ENCODE measurements at places on chromosomes 1 and 21.

DNA sequence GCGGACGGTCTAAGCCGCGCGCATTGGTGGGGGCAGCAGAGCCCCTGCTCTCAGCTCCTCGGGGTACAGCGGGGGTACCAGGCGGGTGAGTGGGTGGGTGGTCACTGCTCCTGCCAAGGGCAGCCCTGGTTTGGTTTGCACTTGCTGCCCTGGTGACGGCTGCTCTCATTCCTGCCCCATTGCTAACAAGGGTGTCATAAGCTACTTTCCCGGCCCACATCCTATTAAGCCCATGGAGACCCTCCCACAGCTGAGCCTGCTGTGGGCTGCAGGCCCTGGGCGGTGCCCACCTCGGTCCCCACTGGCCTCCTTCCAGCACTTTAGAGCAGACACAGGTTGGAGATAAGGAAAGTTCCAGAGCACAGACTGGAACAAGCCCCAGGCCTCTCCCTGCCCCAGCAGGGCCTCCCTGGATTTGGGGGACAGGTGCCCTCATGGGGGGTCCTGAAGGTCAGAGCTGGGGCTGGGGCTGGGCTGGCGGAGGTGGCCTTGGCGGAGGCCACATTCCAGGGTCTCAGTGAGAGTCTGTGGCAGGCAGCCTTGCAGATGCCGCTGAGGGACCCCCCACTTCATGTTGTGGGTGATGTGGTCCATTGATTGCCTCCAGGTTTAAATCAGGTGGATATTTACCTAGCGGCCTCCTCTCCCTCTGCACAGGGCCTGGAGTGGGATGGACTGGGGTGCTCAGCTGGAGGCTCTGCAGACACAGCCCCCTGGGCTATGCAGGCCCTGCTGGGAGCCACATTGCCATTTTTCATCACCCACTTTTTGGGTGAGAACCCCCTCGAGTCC is 27.0 kb downstream of the COL18A1 start:
- no peak for DNase-seq

- DNase-seq, result no peak
Observed at GRCh38 chr1:115090540-115090939, 1.2 kb upstream of the TSPAN2 start.

DNA sequence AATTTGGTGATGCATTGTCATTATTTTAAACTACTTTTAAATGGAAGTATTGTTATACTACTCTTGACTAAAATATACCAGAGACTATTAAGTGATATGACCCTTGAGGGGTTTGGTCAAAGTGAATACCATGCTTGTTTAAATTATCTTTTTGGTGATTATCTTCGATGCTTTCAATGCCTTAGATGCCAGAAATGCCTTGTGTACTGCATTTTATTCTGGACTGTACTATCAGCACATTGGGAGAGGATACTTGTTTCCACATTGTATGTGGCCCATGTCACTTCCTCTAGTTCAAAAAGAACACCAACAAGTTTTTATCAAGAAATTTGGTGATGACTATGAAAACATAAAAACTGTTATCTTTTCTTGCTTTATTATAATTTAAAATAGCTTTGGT is 16.3 kb downstream of the MAP3K7CL start:
- no peak for DNase-seq

DNA sequence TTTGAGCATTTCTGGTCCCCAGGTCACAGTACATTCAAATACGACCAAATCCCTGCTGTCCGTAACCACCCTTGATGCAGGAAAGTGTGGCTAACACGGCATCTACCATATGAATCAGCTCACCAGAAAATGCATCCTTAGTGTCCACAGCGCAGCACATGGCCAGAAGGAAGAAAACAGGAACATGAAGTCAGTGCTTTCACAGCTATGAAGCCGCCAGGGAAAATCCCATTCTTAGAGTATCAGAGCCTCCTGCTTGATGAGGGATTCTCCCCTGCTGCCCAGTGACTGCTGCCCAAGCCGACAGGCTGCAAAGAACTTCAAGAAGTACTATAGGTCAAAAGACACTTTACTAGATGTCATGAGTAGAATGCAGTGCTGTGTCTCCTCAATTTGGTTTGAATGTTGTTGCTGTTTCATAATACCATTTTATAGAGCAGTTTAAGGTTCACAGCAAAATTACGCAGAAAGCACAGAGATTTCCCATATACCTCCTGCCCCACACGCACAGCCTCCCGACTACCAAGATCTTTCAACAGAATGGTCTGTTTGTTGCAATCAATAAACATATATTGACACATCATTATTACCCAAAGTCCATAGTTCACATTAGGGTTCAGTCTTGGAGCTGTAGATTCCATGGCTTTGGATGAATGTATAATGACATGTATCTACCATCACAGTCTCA is 14.5 kb downstream of the TIAM1 start:
- DNase-seq, result no peak

DNA sequence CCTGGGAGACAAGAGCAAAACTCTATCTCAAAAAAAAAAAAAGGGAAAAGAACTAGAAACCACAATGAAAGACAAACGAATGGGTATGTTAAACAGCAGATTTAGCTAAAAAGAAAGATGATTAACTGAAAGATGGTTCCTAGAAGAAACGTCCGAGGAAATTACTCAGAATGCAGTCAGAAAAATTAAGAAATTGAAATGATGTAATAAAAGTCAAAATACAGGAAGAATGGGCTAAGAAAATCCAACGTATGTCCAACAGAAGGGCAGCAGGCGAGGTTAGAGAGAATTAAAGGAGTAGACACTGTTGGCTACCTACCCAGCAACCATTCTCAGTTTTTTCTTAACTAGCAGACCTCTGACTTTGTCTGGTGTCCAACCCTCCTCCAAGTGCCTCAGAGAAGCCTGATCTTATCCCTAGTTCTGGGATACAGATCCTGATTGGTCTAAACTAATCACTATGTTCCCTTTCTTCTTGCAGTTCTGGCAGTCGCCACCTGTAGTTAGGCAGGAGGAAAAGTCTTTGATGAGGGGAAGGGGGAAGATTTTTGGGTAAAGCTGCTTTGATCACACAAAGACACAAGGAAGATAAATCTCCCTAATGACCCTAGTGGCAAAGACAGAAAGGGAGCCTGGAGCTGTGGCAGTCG is 25.7 kb downstream of the GPR161 start:
- no peak for DNase-seq

DNA sequence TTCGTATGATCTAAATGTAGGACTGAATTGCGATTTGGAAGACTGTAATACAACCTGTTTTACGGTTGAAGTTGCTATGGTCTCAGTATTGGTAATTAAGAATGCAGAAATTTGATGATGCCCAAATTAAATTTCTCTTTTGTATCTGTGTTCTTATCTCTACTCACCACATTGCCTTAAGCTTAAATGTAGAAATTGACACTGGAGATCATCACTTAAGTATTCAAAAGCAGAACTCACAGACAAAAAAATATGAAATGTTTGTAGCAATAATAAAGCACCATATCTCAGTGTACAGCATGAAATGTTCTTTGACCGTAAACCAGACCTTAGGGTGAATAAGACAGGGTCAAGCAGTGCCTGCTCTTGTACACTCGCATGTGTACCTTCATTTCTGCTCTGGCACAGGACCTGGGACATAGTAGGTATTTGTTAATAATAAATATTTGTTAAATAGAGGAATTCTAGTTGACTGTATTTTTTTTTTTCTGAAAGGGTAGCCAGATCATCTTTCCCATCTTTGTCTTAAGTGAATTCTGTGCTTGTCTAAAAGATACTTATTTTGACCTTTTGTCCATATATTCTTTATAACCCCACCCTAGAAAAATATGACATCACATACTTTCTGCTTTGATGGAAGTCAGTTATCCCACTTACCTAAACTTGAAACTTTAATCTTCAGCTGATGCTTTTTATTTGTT is 1.5 kb downstream of the CDC7 start:
- DNase-seq, result no peak

DNA sequence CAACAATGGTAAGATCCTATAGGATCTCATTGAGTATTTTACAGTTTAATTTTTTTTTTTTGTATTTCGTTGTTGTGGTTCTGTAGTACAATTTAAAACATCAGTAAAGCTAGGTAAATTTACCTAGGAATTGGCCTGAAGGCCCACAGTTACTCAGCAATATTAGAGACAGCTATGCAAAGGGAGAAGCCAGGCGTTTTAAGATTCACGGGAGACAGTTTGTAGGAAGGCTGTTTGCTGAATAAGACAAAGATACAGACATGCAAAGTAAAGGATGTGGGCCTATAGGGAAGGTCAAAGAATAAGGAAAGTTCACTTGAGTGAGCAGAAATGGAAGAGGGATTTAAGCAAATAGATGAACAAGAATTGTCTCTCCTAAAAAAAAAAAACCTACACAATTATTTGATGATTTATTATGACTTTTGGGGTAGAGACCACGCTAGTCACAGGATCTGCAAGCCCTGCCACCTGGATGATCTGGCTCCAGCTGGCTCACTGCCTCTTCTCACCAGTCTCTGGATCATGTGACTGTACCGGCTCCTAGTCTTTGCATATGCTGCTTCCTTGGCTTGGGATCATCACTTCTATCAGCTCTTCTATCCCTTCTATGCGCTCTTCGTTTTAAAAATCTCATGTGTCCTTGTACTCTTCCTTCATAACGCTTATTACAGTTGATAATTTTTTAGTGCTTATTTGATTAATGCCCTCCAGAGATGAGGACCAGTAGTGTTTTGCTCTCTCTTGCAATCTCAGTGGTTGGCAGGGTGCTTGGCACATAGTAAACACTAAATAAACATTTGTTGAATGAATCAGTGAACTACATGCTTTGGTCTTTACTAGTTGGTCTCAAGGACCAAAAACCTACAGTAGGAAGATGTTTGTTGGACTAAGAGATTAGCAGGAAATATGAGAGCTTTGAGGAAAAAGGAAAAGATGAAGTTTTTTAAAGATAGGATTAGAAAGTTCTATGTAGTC is 14.1 kb downstream of the DYRK1A start:
- DNase-seq, result no peak

DNA sequence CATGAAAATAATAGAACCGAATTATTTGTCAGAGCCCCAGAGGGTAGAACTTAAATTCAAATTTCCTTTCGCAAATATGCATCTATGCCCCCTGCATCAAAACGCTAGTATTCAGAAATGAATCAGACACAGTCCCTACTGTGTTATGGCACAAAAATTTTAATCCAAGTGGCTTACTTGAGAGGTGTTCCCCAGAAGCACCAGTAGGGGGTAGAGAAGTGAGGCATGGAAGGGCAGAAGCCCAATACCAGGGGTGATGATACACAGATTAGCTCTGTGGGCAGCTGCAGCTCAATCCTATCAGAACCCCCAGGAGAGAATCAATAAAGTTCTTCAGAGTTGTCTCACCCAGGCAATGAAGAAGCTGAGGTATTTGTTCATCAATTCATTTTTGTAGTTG is 342.2 kb downstream of the OMA1 start:
- DNase-seq, result no peak

GRCh38 chr1:47575855-47576757 is 138.3 kb downstream of the FOXD2 start:
- DNase-seq, result peak; percentile 42

- DNase-seq, result peak; percentile 24
Observed at GRCh38 chr1:18100491-18101063, 7.0 kb upstream of the IGSF21 start.

DNA sequence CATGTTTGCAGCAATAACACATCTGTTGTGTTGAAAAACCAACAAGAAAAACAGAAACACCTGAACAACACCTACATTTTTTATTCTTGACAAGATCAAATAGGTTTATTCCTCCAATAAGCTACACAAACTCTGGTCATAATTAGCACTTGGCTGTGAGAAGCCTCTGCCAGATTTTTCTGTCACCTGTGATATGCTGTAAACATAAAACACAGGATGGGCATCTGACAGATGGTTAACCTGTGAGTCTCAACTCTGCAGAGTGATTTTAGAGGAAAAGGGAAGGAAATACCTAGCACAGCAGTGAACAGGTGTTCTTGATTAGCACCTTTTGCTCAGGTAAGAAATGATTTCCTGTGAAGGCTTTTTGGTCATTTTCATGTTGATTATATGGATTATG is 175.4 kb upstream of the COA6 start:
- DNase-seq, result no peak

GRCh38 chr1:113040041-113040440 is 33.0 kb upstream of the LRIG2 start:
- DNase-seq, result no peak

DNA sequence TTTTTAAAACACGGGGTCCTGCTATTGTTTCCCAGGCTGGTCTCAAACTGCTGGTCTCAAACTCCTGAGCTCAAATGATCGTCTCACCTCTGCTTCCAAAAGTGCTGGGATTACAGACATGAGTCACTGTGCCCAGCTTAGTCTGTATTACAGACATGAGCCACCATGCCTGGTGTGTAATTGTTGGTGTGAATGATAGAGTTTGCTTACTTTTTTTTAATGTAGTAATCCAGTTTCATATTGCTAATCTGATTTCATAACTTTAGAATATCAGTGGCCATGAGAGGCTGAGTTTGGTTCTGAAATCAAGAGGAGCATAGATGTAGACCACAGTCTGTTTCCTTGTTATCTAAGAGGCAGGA is 3.4 kb downstream of the EPB41 start:
- DNase-seq, result no peak

GRCh38 chr1:211625040-211625439 is 46.1 kb upstream of the SLC30A1 start:
- DNase-seq, result no peak

DNA sequence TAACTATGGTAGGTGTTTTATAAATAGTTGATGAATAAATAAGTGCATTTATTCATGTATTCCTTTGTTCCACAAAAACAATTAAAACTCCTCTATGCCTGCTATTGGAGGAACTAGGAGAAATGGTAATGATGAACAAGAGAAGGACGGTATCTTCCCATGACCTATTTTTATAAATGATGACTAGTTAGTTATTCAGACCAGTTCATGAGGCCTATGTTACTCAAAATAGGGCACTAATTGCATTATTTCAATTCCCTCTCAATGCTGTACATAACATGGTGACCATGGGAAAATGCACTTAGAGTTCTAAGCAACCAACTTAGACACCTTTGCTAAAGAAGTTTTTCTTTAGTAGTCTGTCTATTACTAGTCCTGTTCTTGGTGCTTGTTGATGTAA is 53.1 kb downstream of the XCL1 start:
- DNase-seq, result no peak

GRCh38 chr1:47841356-47841755 is 155.8 kb downstream of the TRABD2B start:
- DNase-seq, result no peak

DNA sequence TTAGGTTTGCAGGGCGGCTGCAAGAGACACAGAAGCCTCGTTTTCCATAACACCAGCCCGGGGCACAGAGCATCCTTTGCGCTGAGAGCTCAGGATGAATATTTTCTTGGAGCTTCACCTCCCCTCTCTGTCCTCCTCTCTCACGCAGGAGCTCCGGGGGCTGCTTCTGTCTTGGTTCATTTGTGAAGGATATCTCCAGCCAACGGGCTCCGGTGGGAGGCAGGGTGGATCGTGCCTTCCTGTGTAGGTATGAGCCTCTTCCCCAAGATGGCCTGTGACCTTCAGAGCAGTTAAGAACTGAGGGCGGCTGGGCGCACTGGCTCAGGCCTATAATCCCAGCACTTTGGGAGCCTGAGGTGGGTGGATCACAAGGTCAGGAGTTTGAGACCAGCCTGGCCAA is 319.0 kb upstream of the C1orf174 start:
- DNase-seq, result no peak

GRCh38 chr1:91161749-91162148 is 139.9 kb upstream of the ZNF644 start:
- no peak for DNase-seq

- DNase-seq, result no peak
Observed at GRCh38 chr1:27759236-27759635, 13.8 kb upstream of the STX12 start.

- DNase-seq, result no peak
Observed at GRCh38 chr1:54606096-54606989, 17.0 kb downstream of the FAM151A start.

GRCh38 chr1:17672226-17672625 is 82.9 kb upstream of the ACTL8 start:
- no peak for DNase-seq

GRCh38 chr1:111596499-111596898 is 23.1 kb upstream of the RAP1A start:
- no peak for DNase-seq
